Lower lobe of right lung (tissue), 2 donors: ENCODE measurements at places on chromosomes 2 and 18.

DNA sequence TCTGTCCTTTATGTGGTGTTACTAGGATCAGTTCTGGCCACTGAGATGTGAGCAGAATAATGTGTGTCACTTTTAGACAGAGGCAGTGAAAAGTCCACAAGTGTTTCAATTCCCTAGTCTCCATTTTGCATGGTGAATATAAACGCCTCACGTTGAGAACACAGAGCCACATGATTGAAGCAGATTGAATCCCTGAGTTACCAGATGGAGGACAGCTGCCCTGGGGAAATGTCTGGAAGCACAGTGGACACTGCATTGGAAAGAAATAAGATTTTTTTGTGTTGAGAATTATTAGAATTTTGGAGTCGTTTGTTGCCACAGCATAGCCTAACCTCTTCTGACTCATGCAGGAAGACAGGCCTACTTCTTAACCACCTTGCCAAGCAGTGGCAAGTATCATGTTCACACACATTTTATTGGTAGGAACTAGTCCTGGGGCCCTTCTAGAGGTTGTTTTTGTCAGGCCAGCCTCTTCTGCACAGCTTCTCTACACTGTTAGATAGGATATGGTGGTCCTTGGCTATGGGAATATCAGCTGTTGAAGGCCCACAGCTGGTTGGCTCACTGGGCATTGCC is 188.6 kb downstream of the TMEM182 start:
- no peaks in the 10 kb centered on the region for H3K27me3 ChIP-seq
- H3K36me3 ChIP-seq, result no peaks in the 10 kb centered on the region
- no peaks in the 10 kb centered on the region for H3K4me1 ChIP-seq
- H3K4me3 ChIP-seq, result no peak overlapping the region
- DNase-seq, result no peak

GRCh38 chr2:233255151-233255550 is 3.7 kb downstream of the ATG16L1 start:
- no peaks in the 10 kb centered on the region for H3K27me3 ChIP-seq
- H3K27ac ChIP-seq, result no peak overlapping the region
- H3K4me3 ChIP-seq, result no peak overlapping the region
- peaks cover 64% of the 10 kb centered on the region for H3K36me3 ChIP-seq
- no peak for DNase-seq

DNA sequence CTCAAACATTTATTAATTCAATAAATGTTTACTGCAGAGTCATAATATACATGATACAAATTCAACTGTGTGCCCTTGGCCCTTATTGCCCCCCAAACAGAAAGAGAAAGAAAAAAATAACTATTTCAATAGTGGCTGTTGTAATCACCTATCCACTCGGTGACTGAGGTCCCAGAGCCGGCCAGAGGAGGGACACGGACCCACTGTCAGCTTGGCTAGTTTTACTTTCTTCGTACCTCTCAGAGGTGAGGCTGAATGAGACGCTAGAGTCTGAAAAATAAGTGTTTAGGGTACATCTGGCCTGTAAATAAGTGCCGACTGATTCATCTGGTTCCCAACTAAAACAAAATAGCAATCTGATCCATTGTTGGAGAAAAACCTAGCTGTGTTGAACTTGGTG is 31.3 kb upstream of the FZD7 start:
- H3K27me3 ChIP-seq, result no peaks in the 10 kb centered on the region
- DNase-seq, result no peak
- no peak overlapping the region for H3K27ac ChIP-seq
- no peaks in the 10 kb centered on the region for H3K36me3 ChIP-seq
- no peak overlapping the region for H3K4me3 ChIP-seq
- no peaks in the 10 kb centered on the region for H3K4me1 ChIP-seq

- H3K27ac ChIP-seq, result peak overlapping the region; percentile 51
- H3K4me1 ChIP-seq, result no peaks in the 10 kb centered on the region
- no peak for DNase-seq
- H3K36me3 ChIP-seq, result no peaks in the 10 kb centered on the region
- H3K27me3 ChIP-seq, result no peaks in the 10 kb centered on the region
Measured at GRCh38 chr2:9018534-9018933, 15.1 kb upstream of the MBOAT2 start.

DNA sequence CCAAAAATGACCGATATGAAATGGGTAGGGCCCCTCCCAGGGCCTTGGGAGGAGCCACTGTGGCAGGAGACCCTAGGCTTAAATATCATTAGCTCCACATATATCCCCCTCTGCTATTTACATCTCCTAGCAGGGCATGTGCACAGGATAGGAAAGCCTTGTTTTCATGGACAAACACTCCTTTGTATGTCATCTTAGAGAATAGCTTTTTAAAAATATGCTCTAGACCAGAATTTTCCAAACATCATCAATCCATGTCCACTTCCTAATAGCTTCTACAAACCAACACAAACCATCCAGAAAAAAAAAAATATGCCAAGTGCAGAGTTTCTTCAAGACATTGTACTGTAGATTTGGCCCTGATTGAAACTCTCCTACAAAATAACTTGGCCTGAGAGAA is 10.8 kb downstream of the DAPL1 start:
- no peaks in the 10 kb centered on the region for H3K27me3 ChIP-seq
- H3K36me3 ChIP-seq, result no peaks in the 10 kb centered on the region
- no peak overlapping the region for H3K27ac ChIP-seq
- no peak overlapping the region for H3K4me3 ChIP-seq

- H3K27me3 ChIP-seq, result no peaks in the 10 kb centered on the region
- H3K27ac ChIP-seq, result no peak overlapping the region
- no peaks in the 10 kb centered on the region for H3K4me1 ChIP-seq
Measured at GRCh38 chr2:189426886-189427285, 14.4 kb upstream of the WDR75 start.

DNA sequence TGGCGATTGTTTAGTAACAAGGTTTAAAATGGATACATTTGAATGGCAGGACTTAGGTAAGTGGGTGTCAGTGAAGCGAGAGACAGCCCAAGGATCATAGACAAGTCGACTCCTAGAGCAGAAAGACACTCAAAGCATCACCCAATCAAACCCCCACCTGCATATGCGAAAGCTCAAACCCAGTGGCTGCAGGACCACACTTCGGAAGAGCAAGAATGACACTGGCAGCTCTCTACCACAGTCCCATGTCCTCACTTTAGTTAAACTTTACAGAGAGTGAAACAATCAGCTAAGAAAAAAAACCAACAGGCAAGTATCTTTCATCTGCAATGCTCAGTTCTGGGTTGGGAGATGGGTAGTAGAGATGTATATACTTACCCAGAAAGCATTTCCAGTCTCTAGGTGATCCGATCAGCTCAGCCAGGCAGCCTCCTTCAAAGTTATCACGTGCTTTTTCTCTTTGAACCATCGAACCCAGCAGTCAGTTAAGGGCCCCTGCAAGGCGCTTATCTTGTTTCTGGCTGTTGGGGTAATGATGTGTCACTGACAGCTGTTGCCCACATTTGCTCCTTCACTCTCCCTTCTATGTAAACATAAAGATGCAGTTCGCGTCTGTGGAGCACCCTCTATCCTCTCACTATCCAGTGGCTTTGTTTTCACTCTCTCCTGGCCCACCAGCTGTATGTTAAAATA is 357.5 kb upstream of the ID2 start:
- peaks cover 3% of the 10 kb centered on the region for H3K27me3 ChIP-seq
- peaks cover 6% of the 10 kb centered on the region for H3K4me1 ChIP-seq
- no peak overlapping the region for H3K27ac ChIP-seq
- no peak for DNase-seq
- no peak overlapping the region for H3K4me3 ChIP-seq

DNA sequence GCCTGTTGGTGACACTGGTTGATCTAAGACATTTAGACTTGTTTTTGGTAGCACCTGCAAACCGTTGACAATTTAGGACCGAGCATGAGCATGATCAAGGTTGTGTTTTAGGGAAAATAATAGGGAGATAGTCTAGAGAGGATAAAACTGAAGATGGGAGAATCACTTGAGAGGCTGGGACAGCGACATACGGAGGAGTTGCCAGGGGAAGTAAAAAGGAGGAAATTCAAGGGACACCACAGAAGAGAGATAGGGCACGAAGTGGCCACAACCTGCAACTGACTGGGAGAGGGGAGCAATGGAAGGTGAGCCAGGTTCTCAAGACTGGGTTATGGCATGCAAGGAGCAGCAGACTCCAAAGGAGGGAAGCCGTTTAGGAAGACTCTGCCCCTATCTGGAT is 1.4 kb upstream of the ATP8B1 start:
- no peak overlapping the region for H3K4me3 ChIP-seq
- peaks cover 15% of the 10 kb centered on the region for H3K27me3 ChIP-seq
- H3K36me3 ChIP-seq, result no peaks in the 10 kb centered on the region
- DNase-seq, result no peak
- H3K27ac ChIP-seq, result no peak overlapping the region
- peaks cover 16% of the 10 kb centered on the region for H3K4me1 ChIP-seq

GRCh38 chr2:174675615-174676014 is 78.0 kb upstream of the WIPF1 start:
- no peaks in the 10 kb centered on the region for H3K27me3 ChIP-seq
- H3K27ac ChIP-seq, result no peak overlapping the region
- no peak overlapping the region for H3K4me3 ChIP-seq
- DNase-seq, result no peak
- H3K4me1 ChIP-seq, result peaks cover 1% of the 10 kb centered on the region

- H3K4me3 ChIP-seq, result no peak overlapping the region
- no peaks in the 10 kb centered on the region for H3K36me3 ChIP-seq
- DNase-seq, result no peak
- H3K27me3 ChIP-seq, result no peaks in the 10 kb centered on the region
Measured at GRCh38 chr2:145088756-145089155, 568.8 kb upstream of the ZEB2 start.

DNA sequence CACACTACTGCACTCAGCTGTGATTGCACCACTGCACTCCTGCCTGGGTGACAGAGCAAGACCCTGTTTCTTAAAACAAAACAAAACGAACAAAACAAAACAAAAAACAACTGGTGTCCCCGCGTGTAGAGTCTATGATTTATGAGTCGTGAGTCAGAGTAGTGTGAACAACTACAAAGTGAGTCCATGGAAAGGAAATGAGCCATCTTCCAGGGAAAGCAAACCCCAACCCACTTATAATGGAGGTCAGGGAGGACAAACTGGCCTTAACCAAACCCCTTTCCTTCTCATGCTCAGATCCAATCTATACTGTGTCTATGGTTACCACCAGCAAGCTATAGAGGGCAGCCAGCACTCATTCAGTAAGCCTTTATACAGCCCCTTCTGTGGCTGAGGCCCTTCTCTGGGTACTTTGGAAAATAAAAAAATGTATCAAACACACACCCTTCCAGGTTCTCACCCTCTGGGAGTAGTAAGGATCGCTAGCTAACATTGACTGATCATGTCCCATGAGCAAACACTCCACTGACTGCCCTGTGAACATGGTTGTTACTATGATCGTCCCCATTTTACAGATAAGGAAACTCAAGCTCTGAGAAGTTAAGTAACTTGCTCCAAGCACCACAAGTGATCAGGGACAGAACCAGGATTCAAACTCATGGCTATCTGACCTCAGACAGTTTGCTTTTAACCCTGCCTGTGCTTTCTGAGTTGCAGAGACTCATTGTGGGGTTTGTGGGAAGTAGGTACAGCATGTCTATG is 24.7 kb upstream of the COLEC12 start:
- no peaks in the 10 kb centered on the region for H3K36me3 ChIP-seq
- DNase-seq, result no peak
- H3K4me3 ChIP-seq, result no peak overlapping the region
- H3K27ac ChIP-seq, result no peak overlapping the region
